Natural killer cell (primary cell): ENCODE measurements at places on chromosomes 2 and 18. TPM values are rescaled to one million over a fixed set of nuclear protein-coding genes. Genes with fewer than 3 reads are reported as not detected.

- no peak for DNase-seq
Measured at GRCh38 chr18:13260935-13261640, 42.5 kb downstream of the LDLRAD4 start.

The AQP4 gene
- total RNA-seq, result not detected

The LYPD6B gene
- total RNA-seq, result not detected

- no peak for DNase-seq
Measured at GRCh38 chr2:141399270-141399669, 731.5 kb downstream of the LRP1B start.

The FNDC4 gene
- total RNA-seq, result not detected

DNA sequence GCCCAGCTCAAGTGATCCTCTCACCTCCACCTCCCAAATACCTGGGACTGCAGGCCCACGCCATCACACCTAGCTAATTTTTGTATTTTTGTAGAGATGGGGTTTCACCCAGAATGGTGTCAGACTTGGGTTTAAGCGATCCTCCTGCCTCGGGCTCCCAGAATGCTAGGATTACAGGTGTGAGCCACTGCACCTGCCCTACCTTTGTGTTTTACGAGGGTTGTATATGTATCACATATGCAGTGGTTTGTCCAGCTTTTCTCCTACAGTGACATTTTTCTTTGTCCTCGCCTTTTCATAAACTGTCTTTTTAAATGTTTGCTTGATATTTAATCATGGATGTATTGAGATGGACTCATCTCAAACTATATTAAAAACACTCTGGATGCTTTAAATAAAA, 38.5 kb downstream of the AGAP1 start:
- DNase-seq, result no peak

DNA sequence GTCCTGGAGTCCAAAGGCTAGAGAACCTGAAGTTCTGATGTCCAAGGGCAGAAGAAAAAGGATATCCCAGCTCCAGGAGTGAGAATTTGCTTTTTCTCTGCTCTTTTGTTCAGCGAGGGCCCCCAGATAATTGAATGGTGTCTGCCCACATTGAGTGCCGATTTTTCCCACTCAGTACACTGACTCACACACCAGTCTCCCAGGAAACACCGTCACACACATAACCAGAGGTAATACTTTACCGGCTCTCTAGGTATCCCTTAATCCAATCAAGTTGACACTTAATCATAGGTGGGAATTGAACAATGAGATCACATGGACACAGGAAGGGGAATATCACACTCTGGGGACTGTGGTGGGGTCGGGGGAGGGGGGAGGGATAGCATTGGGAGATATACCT, 161.5 kb downstream of the WDR7 start:
- no peak for DNase-seq
